Activated naive CD8-positive, alpha-beta T cell treated with anti-CD3 and anti-CD28 coated beads, Interleukin-2, amount 50 U/mL, for 16 hours (primary cell): ENCODE measurements at places on chromosomes 4 and X.

DNA sequence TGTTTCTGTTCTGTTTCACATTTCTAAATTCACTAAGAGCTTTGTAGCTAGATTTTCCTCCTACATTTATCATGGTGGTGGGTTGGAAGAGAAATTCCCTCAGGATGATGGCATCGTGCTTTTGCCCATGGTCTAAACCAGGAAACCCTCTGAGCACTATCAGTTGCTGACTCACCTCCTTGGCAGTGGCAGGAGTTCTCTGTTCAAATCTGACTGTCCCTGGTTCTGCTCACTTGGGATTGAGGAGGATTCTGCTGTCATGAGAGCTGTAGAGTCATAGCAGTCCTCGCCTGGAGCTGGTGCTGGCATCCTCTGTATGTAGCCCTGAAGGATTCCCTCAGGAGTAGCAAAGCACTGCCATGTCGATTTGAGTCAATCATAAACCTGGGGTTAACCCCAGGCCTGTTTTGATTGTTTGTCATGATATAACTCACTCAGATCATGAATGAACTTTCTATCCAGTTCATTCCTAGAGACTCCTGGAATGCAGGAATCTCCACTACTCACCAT lies 9.4 kb downstream of the TEX13A start:
- DNase-seq: no peak

DNA sequence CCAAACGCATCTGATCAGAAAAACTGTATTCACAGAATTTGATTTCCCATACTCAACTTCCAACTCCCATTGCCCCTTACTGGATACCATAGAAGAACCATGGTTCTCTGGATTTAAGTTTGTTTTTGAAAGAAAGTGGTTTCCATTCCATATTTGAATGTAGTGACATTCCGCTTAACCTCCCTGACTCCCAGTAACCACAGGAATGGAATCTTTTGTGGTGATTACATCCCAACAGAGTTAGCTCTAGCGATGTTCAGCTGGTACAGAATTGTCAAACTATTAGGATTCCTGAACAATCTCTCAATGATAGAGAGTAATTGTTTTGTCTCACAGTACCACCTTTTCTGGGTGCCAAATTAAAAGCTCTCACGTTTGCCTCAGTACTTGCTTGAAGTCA lies 1.7 kb downstream of the NUDT10 start:
- DNase-seq: no peak

- no peak for DNase-seq
These were observed 163.9 kb upstream of the ETNPPL start for GRCh38 chr4:108926781-108927180.

DNA sequence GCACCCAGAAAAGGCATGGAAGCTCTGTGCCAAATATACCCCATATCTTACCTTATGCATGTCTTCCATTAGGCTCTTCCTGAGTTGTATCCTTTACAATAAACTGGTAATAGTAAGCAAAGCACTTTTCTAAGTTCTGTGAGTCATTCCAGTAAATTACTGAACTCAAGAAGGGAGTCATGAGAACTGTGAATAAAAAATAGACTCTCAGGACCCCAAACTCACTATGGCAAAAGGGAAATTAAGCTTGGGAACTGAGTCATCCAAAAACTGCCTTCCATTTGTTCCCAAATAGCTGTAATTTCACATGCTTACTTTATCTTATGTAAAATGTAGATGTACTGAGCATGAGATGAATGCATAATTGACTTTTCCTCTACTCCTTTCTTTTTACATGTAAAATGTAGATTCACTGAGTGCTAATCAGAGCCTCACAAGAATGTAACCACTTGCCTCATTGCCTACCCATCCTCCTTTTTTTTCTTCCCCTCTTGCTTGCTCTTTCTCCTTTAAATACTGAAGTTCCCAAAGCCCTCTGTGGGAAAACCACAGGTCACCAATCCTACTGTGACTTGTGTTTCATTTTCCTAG lies 8.1 kb downstream of the TCEAL3 start:
- DNase-seq: no peak

DNA sequence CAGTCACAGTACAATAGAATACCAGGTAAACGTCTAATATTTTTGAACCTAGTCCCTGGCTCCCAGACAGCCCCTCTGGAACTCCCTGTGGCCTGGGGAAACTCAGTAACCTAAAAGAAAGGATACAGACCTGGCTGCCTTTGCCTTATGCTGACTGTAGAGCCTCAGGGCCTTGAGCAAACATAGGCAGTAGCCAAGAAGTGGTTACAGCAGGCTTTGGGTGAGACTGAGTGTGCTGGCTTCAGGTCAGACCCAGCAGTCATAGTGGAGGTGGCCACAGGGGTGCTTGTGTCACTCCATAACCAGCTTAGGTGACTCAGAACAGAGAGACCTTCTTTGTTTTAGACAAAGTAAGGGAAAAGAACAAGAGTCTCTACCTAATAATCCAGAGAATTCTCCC lies 141.8 kb upstream of the PRDX4 start:
- DNase-seq: no peak

- DNase-seq: no peak
These were observed 91.0 kb downstream of the ARHGAP24 start for GRCh38 chr4:85565761-85566480.

GRCh38 chr4:47145630-47146029 lies 114.3 kb downstream of the GABRB1 start:
- no peak for DNase-seq

DNA sequence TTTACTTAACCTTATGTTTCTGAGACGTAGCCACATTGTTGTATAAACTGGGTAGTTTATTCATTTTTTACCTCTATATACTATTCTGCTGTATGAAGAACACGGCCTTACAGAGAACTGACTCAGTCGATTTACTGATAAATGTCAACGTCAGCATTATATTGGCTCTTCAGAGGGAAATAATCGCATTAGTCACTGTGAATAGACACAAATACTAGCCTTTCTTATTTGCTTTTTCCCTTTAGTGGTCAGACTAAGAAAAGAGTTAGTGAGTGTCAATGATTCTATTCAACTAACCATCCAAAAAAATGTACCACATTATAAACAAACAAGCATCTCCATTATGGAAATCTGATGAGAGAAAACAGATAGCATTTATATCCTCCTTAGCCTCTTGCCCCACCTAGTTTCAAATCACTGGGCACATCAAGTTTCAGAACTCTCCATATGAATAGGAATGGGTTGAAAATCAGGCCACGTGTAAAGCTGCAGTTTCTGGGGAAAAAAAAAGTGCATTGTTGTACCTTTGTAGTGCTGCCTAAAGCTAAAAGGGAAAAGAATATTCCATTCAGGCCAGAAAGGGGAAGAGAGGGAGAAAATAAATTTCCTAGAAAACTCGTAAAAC lies 146.7 kb upstream of the VCX3A start:
- no peak for DNase-seq

DNA sequence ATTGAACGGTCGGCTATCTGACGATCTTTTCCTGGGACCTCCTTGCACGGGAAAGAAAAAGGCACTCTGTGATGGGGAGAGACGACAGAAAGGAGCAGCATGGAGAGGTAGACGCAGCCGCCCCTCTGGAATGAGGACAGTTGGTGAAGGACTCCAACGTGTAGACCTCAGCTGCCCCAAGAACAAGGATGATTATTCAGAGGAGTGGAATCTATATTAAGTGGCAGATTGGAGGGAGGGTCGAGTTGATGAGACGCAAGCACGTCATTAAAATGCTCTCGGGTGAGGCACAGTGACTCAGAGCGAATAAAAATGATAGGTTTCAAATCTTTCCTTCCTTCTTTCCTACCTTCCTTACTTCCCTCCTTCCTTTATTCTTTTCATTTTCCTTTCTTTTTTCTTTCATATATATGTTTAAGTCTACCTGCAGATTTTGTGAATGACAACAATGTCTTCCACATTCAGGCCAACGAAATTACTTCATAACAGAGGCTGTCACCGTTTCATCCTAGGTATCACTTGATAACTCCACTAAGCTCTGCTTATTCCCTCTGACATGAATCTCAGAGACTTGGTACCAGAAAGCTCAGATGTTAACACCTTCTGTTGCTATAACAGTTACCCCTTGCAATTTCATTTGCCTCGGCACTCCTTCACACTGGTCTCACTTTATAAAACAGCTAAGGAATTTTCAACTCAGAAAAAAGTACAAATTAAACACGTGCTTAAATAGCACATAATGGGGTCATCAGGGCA lies 110.0 kb upstream of the PPARGC1A start:
- no peak for DNase-seq

- DNase-seq: no peak
These were observed 287.7 kb upstream of the PCDH18 start for GRCh38 chr4:137819964-137820383.

GRCh38 chrX:53288189-53288588 lies 6.8 kb upstream of the IQSEC2 start:
- no peak for DNase-seq

GRCh38 chrX:36973575-36973974 lies 34.6 kb upstream of the FAM47C start:
- no peak for DNase-seq

GRCh38 chrX:150084496-150085229 lies 146.4 kb upstream of the EOLA2 start:
- DNase-seq: no peak

- DNase-seq: no peak
These were observed 3.9 kb downstream of the FABP2 start for GRCh38 chr4:119317990-119318389.
